ENCODE measurements at places on chromosomes 6 and 20.

GRCh38 chr6:130409418-130410100 lies 43.7 kb downstream of the TMEM200A start:
- no peak for DNase-seq

- no peak for DNase-seq
Measured at GRCh38 chr6:161536224-161536630, 262.4 kb upstream of the AGPAT4 start.

DNA sequence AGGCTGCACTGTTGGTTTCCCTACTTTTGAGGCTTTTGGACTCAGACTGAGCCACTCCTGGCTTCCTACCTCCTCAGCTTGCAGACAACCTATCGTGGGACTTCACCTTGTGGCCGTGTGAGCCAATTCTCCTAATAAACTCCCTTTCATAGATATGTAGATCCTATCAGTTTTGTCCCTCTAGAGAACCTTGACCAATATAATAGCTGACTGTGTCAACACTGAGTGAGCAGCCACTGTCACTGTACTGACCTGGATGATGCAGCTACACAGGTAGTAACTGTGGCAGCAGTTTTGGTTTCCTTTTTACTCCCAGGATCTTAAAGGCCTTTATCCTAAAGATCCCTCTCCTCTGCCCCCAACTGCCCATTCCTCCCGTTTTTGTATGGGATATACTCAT lies 70.2 kb downstream of the SLC22A3 start:
- no peak for DNase-seq

- no peak for DNase-seq
Measured at GRCh38 chr6:154709621-154710020, 23.6 kb upstream of the SCAF8 start.

- no peak for DNase-seq
Measured at GRCh38 chr6:102197211-102197610, 803.7 kb downstream of the GRIK2 start.

- peak; percentile 47 for DNase-seq
Measured at GRCh38 chr6:25556516-25556915, 95.5 kb upstream of the SCGN start.

GRCh38 chr20:37377346-37378081 lies 31.6 kb downstream of the SRC start:
- peak; percentile 43 for DNase-seq

DNA sequence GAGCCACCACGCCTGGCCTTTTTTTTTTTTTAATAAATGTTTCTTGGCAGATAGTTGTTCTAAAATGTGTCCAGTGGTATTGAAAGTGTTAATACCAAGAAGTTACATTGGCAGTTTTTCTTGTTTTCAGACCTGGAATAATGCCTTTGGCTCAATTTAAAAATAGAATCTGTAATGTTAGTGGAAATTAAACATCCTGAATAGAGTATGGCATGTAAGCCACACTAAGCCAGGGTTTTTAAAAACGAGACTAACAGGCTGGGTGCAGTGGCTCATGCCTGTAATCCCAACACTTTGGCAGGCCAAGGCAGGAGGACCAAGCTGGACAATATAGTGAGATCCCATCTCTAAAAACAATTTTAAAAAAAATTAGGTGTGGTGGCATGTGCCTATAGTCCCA lies 25.3 kb downstream of the MCM8 start:
- no peak for DNase-seq

DNA sequence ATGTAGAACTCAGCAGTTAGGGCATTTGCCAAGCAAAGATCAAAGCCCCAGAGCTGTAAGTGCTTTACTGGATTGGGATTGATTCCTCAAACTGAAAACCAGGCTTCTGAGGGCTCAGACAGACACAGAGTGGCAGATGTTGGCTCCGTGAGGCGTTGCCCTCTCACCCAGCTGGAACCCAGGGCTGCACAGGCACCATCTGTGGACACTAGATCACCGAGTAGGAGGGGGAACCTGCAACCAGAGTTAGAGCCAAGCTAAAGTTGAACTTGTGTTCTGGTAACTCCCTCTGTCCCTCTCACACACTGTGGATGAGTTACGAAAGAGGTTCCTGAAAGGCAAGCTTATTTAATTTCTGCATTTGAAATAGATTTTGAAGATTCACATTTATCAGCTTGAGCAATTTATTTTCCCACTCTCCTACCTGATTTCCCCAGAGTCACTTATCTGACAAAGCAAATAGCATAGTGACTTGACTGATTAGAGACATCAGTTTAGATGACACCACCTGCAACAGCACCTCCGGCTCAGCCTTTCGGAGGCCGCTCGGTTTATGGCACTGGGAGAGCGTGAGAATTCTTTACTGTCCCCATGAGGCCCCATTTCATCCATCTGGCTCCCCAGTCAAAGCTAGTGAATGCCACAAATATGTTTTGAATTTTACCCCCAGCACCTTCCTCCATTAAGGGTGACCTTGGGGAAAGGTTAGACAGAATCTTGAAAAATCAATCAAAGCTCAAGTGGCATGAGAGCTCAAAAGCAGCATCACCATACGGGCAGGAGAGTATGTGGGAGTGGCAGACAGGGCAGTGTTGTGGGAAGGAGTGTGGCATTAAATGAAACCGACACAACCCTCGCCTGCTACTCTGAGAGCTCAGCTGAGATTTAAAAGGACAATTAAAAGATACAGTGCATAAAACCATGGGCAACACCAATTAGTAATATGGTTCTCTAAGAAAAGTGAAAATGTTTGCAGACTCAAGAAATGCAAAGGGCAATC lies 48.5 kb downstream of the RPF2 start:
- no peak for DNase-seq

GRCh38 chr6:148271711-148272439 lies 70.8 kb upstream of the SASH1 start:
- DNase-seq: no peak

- peak; percentile 68 for DNase-seq
Measured at GRCh38 chr20:2822073-2822472, 5.9 kb downstream of the TMEM239 start.

DNA sequence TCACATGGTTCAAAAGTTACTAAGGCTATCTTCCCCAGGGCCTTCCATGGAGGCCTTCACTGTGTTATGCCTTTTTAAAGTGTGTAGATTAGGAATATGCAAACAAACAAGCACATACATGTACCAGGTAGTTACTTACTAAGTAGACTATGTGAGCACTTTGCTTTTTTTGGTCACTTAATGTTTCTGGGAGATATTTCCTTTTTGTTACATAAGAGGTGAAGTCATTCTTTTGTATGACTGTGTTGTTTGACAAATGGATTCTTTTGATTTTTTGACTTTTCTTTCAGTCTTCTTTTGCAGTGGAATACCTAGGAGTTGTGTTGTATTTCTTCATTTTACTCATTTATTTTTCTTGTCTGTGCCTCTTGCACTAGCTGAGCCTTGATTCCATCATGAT lies 39.6 kb upstream of the BCAS1 start:
- DNase-seq: no peak

DNA sequence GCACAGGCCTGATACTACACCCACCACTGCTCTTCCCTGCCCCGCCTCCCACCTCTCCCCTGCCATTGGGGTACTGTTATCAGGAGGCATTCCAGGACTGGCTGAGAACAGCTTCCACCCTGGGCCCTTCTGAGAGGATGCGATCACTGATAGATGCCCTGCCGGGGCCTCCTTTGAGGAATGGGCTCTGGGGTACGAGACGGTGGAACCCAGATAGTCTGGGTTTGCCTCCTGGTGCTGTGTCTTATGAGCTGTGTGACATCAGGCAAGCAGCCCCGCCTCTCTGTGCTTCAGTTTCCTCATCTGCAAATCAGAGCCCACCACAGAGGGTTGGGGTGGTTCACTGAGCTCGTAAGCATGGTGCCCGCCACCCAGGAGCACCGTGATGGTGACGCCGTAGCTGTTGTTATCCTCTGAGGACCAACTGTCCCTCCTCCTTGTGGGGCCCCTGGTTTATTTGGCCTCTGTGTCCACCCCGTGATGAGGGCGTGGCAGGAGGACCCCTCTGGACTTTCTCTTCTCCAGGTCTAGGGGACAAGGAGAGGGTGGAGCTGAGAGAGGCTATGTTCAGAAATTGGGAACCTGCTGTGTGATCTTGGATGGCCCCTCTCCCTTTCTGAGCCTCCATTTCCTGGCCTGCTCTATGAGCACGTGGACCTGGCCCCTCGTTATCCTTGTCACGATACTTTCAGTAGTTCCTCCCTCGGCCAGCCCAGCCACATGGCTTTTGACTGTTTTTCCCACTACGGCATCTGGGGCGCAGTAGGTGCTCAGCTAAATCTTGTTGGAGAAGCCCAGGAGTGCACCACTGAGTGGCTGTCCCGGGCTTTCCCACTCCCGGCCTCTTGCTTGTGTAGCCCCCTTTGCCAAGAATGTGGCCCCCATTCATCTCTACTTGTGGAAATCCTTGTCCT lies 18.3 kb downstream of the SRC start:
- DNase-seq: no peak

GRCh38 chr6:155108070-155108820 lies 113.1 kb downstream of the TIAM2 start:
- peak; percentile 37 for DNase-seq

DNA sequence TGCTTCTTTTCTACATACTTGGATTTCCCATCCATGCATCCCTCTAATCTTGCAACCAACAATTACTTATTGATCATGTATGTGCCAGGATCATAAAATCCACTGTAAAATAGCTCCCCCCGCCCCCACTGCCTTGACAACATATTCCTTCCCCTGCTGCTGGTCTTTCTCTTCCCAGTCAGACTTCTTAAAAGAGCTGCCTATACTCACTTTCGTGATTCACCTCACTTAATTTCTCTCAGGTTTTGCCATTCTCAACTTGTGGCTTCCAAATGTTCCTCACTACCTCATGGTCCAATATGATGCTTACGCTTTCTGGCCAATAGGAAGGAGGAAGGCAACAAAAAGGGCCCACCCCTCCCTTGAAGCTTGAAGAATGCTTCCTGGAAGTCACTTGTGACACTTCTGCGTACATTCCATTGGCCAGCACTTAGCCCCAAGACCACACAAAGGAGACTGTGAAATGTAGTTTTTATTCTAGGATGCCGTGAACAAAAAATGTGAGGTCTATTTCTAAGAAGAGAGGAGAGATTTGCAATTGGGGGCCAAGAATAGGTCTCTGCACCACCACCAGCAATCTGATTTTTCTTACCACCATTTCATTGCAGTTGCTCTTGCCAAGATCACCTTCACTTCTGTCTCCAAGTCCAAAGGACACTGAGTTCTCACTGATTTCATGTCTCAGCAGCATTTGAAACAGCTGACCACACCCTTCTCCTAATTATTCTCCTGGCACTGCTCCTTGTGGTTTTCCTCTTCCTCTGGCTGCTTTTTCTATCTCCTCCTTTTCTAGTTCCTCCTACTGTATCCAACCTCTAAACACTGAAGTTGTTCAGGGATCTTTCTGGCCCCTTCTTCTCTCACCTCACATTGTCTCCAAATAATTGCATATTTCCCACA lies 30.8 kb downstream of the CD164 start:
- no peak for DNase-seq

DNA sequence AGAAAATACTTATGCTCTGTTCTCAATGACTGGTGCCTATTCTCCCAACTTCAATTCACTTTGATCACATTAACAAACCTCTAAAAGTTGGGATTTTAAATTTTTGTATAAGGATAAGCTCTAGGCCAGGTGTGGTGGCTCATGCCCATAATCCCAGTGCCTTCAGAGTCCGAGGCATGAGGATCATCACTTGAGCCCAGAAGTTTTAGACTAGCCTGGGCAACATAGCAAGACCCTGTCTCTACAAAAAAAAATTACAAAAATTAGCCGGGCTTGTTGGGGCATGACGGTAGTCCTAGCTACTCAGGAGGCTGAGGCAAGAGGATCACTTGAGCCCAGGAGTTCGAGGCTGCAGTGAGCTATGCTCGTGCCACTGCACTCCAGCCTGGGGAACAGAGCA lies 3.9 kb downstream of the SSR1 start:
- DNase-seq: no peak

DNA sequence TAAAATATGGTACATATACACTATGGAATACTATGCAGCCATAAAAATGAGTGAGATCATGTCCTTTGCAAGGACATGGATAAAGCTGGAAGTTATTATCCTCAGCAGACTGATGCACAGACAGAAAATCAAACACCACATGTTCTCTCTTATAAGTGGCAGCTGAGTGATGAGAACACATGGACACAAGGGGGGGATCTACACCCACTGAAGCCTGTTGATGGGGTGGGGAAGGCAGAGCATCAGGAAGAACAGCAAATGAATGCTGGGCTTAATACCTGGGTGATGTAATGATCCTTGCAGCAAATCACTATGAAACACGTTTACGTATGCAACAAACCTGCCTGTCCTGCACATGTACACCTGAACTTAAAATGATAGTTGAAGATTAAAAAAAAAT lies 71.3 kb downstream of the MANEA start:
- no peak for DNase-seq

DNA sequence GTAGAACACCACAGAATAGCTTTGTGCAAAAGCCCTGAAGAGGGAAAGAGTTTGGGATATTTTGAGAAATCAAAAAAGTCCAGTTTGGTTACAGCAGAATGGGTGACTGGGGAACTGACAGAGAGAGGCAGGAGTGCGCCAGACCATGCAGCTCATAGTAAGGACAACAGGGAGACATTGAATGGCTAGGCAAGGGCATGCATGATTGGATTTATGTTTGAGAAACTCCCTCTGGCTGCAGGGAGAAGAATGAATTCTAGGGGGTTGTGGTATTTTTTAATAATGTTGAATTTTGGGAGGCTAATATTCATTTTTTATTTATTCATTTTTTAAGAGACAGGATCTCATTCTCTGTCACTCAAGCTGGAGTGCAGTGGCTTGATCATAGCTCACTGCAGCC lies 49.9 kb downstream of the TGM2 start:
- no peak for DNase-seq

DNA sequence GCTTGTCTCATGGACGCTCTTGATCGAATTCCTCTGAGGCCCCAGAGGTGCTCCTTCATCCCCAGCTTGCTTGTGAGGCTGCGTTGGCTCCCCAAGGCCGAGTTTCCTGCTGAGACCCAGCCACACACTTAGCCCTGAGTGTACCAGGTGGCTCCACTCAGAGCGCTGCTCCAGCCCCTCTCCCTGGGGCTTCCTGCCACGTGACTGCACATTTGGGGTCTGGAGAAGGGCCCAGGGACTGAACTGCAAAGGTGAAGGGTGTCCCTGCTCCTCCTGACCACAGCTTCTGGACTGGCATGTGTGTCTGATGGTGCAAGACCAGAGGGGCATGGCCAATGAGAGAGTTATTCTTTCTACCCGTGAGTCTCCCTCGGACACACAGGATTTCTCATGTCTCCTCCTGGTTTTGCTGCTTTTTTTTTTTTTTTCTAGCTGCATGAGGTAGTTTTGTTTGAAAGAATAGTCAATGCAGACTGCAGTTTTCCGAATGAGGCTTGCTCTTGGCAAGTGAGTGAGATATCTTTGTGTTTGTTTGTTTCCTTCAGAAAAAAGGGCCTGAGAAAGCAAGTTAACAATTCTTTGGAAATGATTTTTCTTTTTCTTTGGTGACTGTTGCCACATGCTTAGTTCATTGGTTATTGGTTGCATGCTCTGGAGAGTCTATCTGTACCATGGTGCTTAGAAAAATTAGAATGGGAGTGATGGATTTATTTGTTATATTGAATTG lies 3.1 kb upstream of the ZNF831 start:
- no peak for DNase-seq

GRCh38 chr6:162653808-162654207 lies 73.8 kb downstream of the PRKN start:
- no peak for DNase-seq

Measured in hematopoietic multipotent progenitor cell (in vitro differentiated cells).